Activated CD4-positive, alpha-beta memory T cell treated with anti-CD3 and anti-CD28 coated beads, Interleukin-2, amount 10 ng/mL, durations not matched to agents 7 days and 5 days (primary cell): ENCODE measurements at places on chromosomes 5 and 9. TPM values are rescaled to one million over a fixed set of nuclear protein-coding genes. Genes with fewer than 3 reads are reported as not detected.

Gene GARIN3
- not detected for total RNA-seq

Gene SOWAHA
- total RNA-seq, result not detected

Gene LHFPL2
- 0.18 TPM for total RNA-seq

Gene ANKDD1B
- total RNA-seq, result 0.18 TPM

Gene SLC6A18
- not detected for total RNA-seq

Gene ZFP37
- 0.78 TPM for total RNA-seq
